OCI-LY7 (cell line): ENCODE measurements at places on chromosomes 6 and 20.

DNA sequence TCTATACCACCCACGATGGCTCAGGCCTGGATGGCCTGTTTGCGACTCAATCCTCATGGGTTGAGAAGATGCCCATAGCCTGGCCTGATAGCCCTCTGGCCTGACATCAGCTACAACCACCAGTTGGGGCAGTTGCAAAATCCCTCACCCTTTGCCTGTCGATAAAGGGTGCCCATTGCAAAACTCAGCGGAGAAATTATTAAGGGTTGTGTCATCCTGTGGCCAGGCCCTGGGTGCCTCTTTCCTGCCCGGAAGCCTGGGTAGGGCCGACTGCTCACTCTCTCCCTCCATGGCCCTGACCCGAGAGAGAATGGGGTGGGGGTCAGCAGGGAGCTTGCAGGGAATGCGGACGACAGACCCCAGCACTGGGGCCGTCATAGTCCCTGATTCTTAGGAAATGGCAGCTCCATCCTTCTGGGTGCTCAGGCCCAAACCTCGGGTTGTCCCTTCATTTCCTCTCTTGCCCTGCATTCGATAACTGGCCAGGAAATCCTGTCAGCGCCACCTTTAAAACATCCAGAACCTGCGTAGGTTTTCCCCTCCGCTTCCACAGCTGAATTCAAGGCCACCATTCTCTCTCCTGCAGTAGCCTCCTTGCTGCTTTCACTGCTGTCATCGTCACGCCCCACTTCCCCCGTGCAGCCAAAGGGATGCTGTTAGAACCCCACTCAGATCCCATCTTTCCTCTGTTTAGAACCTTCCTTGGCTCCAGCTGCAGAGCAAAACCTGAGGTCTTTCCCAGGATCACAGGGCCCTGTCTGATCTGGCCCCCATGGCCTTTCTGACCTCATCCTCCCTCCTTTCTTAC, 31.1 kb downstream of the CEBPB start:
- DNase-seq: no peak

- no peak for DNase-seq
These were observed 45.7 kb downstream of the NKAIN2 start for GRCh38 chr6:123849406-123849805.

DNA sequence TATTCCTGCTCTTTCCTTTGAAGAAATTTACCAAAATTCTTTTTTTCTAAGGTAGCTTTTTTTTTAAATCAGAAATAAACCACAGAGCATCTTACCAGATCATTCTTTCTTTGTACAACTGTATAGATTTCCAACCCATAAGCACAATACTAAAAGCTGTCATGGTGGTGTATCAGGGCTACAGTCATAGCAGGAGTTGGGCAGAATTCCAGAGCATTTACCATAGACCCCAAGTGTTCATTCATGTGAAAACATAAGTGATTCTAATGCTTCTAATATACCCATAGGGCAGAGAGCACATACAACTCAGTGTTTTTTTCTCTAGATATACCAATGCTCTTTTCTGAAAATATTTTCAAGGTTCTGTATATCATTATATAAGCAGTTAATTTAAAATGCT, 392.5 kb downstream of the FRK start:
- no peak for DNase-seq

- DNase-seq: no peak
These were observed 10.9 kb upstream of the CGA start for GRCh38 chr6:87105823-87106222.

- no peak for DNase-seq
These were observed 173.3 kb upstream of the TNFAIP3 start for GRCh38 chr6:137693711-137694110.

GRCh38 chr6:36669002-36669401, 9.5 kb upstream of the CDKN1A start:
- DNase-seq: no peak

GRCh38 chr20:11057624-11058023, 383.8 kb upstream of the JAG1 start:
- DNase-seq: no peak

DNA sequence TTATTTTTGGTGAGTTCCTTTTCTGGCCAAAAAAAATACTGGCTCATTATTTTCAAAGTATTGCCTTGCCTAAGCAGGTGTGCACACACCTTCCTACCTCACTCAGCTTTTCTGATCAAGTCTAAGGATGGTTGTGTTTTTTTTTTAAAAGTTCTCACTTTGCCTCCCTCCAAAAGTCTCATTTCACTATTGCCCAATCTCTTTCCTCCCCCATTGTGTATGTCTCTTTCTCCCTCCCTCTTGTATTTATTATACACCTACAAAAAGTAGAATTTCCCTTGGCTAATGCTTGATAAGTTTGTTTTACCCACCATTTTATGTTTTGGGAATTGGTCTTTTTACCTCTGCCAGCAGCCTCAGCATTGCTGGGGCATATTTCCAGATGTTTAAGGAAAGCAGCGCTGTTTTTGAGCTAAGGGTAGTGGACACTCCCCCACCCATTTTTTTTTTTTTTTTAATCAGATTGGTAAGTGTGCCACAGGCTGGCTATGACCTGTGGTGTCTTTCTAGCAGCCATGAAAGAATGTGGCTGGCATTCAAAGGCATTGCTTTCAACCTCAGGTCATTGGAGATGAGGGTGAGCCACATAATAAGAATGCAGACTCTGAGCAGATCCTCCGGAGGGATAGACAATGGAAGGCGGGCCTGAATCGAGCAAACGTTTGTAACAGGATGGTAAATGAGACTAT, 668.6 kb downstream of the UTRN start:
- no peak for DNase-seq

DNA sequence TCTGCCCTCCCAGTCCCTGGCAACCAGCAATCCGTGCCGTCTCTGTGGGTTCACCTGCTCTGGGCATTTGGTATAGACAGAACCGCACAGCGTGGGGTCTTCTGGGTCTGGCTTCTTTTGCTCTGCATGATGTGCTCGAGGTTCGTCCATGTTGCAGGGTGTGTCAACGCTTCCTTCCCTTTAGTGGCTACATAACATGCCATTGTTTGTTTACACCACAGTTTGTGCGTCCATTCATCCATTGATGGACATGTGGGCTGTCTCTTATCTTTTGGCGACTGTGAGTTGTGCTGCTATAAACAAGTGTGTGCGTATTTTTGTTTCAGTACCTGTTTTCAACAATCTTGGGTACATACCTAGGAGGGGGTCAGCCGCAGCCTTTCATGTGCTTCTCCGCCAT, 149.5 kb upstream of the RPS6KA2 start:
- no peak for DNase-seq

- DNase-seq: no peak
These were observed 136.6 kb downstream of the CCDC170 start for GRCh38 chr6:151630387-151630786.

- DNase-seq: no peak
These were observed 379.3 kb downstream of the CD109 start for GRCh38 chr6:74075323-74075722.
